ENCODE measurements at places on chromosomes 6 and 20. TPM values are rescaled to one million over a fixed set of nuclear protein-coding genes. Genes with fewer than 3 reads are reported as not detected.

The FAM110A gene
- 26.9 TPM for total RNA-seq

The PTK6 gene
- total RNA-seq = 0.26 TPM

The AVP gene
- 1.6 TPM for total RNA-seq

The ASIP gene
- total RNA-seq = not detected

The CPNE5 gene
- total RNA-seq = 1.8 TPM

The SMLR1 gene
- not detected for total RNA-seq

The CCN5 gene
- total RNA-seq = not detected

DNA sequence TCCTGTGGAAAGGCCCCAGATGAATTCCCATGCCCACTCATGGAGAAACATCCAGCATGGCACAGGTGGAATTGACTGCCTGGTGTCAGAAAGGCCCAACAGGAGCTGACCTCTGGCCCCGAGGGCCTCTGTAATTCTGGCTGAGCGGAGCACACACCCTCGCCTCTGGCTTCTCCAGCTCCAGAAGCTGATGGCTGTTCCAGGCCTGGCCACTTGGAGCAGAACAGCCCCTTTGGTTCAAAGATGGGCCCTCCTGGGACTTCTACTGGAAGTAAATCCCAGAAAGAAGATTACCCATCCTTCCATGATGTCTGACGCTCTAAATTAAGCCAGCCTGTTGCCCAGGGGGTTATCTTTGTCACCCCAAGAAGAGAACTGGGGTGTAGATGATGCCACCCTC lies 275.1 kb upstream of the CDH4 start:
- no peaks in the 10 kb centered on the region for H3K4me1 ChIP-seq
- DNase-seq = no peak
- H3K36me3 ChIP-seq = no peaks in the 10 kb centered on the region
- H3K4me3 ChIP-seq = no peak overlapping the region
- no peak overlapping the region for H3K27ac ChIP-seq
- H3K27me3 ChIP-seq = no peaks in the 10 kb centered on the region

GRCh38 chr20:9474835-9475415 lies 39.5 kb upstream of the LAMP5 start:
- no peaks in the 10 kb centered on the region for H3K4me1 ChIP-seq
- H3K4me3 ChIP-seq = no peak overlapping the region
- DNase-seq = no peak
- H3K36me3 ChIP-seq = no peaks in the 10 kb centered on the region
- no peak overlapping the region for H3K27ac ChIP-seq

GRCh38 chr6:84501315-84501714 lies 263.1 kb downstream of the TBX18 start:
- DNase-seq = no peak
- no peaks in the 10 kb centered on the region for H3K36me3 ChIP-seq

- no peak for DNase-seq
- H3K27ac ChIP-seq = no peak overlapping the region
- no peaks in the 10 kb centered on the region for H3K27me3 ChIP-seq
- H3K4me3 ChIP-seq = no peak overlapping the region
- no peaks in the 10 kb centered on the region for H3K4me1 ChIP-seq
Observed at GRCh38 chr20:9126527-9126926, 57.6 kb downstream of the PLCB4 start.

DNA sequence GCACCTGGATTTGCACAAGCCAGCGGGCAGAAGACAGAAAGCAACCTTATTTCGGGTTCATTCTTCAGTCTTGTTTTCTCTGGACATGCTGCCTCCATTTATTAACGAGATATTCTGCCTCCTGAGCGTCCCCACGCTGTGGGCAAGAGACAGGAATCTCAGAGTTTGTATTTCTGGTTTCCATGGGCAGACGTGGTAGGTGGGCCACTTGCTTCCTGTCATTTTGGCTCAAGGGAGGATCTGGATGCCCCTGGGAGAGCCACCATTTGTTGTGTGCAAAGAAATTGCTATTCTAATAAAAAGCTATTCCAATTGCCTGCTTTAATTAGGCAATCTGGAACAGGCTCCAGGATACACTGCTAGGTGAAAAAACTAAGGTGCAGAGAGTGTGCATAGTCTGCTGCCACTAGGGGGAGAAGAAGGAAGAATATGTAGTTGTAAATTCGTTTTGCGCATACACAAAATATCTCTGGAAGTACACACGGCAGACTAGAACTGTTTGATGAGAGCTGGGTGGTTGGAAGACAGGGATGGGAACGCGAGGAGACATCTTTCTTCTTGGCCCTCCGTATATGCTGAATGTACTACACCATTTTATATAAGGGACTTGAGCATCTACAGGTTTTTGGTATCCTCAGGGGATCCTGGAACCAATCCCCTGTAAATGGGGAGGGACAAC lies 30.1 kb upstream of the SLC16A10 start:
- no peaks in the 10 kb centered on the region for H3K27me3 ChIP-seq
- H3K4me3 ChIP-seq = no peak overlapping the region
- no peak for DNase-seq
- no peak overlapping the region for H3K27ac ChIP-seq
- no peaks in the 10 kb centered on the region for H3K36me3 ChIP-seq

GRCh38 chr6:107871976-107872375 lies 47.9 kb upstream of the SCML4 start:
- H3K27me3 ChIP-seq = no peaks in the 10 kb centered on the region
- H3K4me3 ChIP-seq = no peak overlapping the region
- DNase-seq = no peak
- H3K36me3 ChIP-seq = peaks cover 45% of the 10 kb centered on the region
- no peaks in the 10 kb centered on the region for H3K4me1 ChIP-seq
- H3K27ac ChIP-seq = no peak overlapping the region

GRCh38 chr6:37232430-37233017 lies 25.0 kb upstream of the TBC1D22B start:
- H3K4me1 ChIP-seq = no peaks in the 10 kb centered on the region
- DNase-seq = no peak
- H3K4me3 ChIP-seq = no peak overlapping the region
- H3K27ac ChIP-seq = no peak overlapping the region

GRCh38 chr20:17558154-17558940 lies 11.5 kb upstream of the DSTN start:
- H3K4me3 ChIP-seq = no peak overlapping the region
- H3K27me3 ChIP-seq = no peaks in the 10 kb centered on the region
- DNase-seq = no peak
- no peaks in the 10 kb centered on the region for H3K4me1 ChIP-seq
- H3K27ac ChIP-seq = no peak overlapping the region

GRCh38 chr20:24879875-24880274 lies 69.2 kb upstream of the CST7 start:
- no peaks in the 10 kb centered on the region for H3K4me1 ChIP-seq
- H3K27ac ChIP-seq = no peak overlapping the region
- no peaks in the 10 kb centered on the region for H3K27me3 ChIP-seq
- H3K4me3 ChIP-seq = no peak overlapping the region
- no peak for DNase-seq
- no peaks in the 10 kb centered on the region for H3K36me3 ChIP-seq

DNA sequence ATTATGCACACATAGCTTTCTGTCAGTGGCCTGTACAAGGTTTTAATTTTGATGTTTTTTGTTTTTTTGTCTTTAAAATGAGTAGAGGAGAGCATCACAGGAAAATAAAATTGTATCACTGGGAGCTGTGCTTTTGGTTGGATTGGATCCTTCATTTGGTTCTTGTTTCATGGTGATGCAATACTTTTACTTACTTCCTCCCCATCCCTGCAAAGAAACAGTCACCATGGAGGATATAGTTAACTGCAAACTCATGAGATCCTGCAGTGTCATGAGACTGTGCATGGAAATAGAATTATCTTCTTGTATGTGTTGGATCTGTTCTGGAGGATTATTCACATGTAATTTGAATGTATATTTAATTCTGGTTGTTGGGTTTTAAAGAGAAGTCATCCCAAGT lies 122.3 kb downstream of the JARID2 start:
- H3K4me3 ChIP-seq = no peak overlapping the region
- no peaks in the 10 kb centered on the region for H3K36me3 ChIP-seq
- DNase-seq = no peak
- peaks cover 12% of the 10 kb centered on the region for H3K4me1 ChIP-seq

- peaks cover 6% of the 10 kb centered on the region for H3K27me3 ChIP-seq
- DNase-seq = no peak
- no peaks in the 10 kb centered on the region for H3K36me3 ChIP-seq
- no peak overlapping the region for H3K27ac ChIP-seq
Observed at GRCh38 chr6:40268614-40269013, 318.6 kb downstream of the LRFN2 start.

- H3K36me3 ChIP-seq = no peaks in the 10 kb centered on the region
- peaks cover 6% of the 10 kb centered on the region for H3K4me1 ChIP-seq
- H3K27me3 ChIP-seq = no peaks in the 10 kb centered on the region
- no peak overlapping the region for H3K27ac ChIP-seq
Observed at GRCh38 chr6:169831450-169832246, 80.2 kb downstream of the ERMARD start.

GRCh38 chr20:34084227-34084923 lies 27.7 kb downstream of the EIF2S2 start:
- H3K27ac ChIP-seq = no peak overlapping the region
- no peaks in the 10 kb centered on the region for H3K4me1 ChIP-seq
- no peaks in the 10 kb centered on the region for H3K27me3 ChIP-seq

DNA sequence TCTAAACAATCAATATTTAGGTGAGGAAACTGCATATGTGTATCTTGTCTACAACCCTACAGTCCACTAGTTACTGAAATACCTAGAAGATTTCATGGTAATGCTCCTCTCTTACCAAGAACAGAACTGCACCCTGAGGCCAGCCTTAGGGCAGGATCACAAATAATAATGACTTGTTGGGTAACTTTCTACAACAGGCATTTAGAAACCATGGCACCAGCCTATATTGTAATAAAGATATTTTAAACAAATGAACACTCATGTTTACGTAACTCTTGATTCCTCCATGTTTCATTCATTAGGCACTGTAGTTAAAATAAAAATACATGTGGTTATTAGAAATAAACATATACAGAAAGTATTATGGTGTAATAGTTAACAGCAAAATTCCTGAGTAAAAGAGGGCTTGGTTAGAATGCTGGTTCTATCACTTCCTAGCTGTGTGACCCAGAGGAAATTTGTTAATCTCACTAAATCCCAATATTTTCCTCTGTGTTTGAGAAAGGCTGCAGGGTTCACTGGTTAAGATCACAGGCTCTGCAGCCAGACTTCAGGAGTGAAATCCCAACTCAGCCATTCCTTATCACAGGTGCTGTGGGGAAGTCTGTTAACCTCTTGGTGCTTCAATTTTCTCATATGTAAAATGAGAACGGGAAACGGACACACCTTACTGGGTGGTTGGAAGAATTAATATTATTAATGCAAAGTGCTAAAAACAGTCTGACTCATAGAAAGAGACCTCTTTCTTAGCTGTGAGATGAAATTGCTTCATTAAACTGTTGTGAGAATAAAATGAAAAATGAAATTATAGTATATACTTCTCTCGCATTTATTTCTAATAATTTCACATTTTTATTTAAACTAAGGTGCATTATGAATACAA lies 8.5 kb downstream of the HMGN3 start:
- H3K27me3 ChIP-seq = no peaks in the 10 kb centered on the region
- no peak overlapping the region for H3K27ac ChIP-seq
- no peak overlapping the region for H3K4me3 ChIP-seq
- no peaks in the 10 kb centered on the region for H3K4me1 ChIP-seq
- no peak for DNase-seq
- H3K36me3 ChIP-seq = no peaks in the 10 kb centered on the region

DNA sequence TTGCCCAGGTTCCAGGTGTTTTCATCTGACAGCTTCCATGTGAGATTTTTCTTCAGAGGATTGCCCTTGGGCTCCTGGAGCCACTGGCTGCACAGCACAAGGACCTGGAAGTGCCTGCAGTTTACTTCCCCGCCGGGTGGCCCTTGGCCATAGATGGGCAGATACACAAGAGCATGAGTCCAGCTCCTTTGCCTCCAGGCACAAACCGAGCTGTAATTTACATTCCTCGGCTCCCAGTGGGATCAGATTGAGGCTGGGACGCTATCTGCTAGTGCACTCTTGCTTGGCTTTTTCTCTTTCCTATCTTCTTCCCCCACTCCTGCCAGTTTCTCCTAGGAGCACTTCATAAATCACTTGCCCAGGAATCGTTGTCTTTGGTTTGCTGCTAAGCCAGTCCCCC lies 85.4 kb upstream of the RALY start:
- no peak for DNase-seq
- no peak overlapping the region for H3K27ac ChIP-seq
- H3K4me1 ChIP-seq = no peaks in the 10 kb centered on the region
- no peak overlapping the region for H3K4me3 ChIP-seq
- no peaks in the 10 kb centered on the region for H3K36me3 ChIP-seq
